ENCODE measurements at places on chromosomes 2 and 18.

GRCh38 chr2:55147041-55147440 is 85.1 kb downstream of the CLHC1 start:
- no peak for DNase-seq

DNA sequence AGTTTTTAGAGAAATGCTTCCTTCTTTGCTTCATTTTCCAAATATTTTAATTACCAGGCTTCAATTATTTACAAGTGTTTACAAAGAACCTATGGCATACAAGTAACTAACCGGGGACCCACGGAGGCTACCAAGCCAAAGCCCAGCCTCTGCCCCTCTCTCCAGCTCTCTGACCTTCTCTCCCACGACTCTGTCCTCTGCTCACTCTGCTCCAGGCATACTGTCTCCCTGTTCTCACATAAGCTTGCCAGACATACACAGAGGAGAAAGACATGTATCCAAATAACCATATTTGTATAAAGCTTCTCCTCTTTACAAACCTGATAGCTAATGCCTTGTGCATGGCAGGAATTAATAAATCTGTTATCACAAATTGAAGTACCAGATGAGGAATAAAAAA is 141.3 kb downstream of the ZNF521 start:
- DNase-seq: no peak

GRCh38 chr18:23967321-23968089 is 47.0 kb upstream of the TTC39C start:
- DNase-seq: no peak

DNA sequence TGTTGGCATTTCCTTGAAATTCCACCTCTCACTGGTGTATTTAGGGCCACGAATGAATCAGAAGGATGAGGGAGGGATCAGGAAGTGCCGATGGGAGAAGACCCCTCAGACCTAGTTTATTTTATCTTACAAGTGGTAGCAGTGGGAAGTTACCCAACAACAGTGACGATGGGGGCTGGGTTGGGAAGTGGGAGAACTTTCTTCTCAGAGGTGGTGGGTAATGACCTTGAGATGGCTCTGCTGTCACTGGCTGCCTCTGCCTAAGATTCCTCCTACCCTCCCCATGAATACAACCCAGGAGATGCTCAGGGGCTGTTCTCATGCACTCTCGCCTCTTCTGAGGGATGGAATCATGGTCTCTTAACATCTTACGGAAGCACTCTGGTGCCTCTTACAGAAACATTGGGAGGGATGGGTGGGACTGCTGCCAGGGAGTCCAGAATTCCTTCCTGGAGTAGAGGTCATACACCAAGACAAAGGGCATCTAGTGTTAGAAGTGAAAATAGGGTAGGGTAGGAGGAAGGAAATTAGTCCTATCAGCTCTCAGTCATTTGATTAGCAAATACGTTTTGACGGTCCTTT is 58.5 kb upstream of the TXNDC2 start:
- DNase-seq: peak; percentile 20

- no peak for DNase-seq
These were observed 6.9 kb downstream of the C2orf76 start for GRCh38 chr2:119359774-119360173.

- no peak for DNase-seq
These were observed 102.3 kb downstream of the RAPH1 start for GRCh38 chr2:203432811-203433210.

GRCh38 chr2:144198116-144198515 is 321.8 kb downstream of the ZEB2 start:
- DNase-seq: no peak

- no peak for DNase-seq
These were observed 371.3 kb downstream of the SLC4A3 start for GRCh38 chr2:219998714-219999227.

GRCh38 chr2:9885036-9885684 is 41.9 kb downstream of the TAF1B start:
- no peak for DNase-seq

DNA sequence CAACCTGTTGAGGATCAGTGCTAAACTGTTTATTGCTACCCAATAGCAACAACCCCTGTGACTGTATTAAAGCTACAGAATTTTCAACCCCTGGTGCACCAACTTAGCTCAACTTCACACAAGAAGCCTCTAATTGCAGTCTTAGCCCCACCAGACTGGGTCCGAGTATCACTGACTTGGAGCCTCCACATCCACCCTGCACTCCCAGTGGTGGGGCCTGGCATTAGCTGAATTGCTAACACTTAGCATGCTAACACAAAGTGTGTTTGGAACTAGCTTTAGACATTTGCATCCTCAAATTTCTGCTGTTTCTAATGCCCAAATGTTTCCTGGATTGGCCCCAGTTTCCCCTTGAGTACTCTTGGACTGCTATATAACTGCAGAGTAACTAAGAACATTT is 298.6 kb downstream of the AGPS start:
- peak; percentile 61 for DNase-seq

GRCh38 chr2:197946562-197946961 is 142.2 kb downstream of the PLCL1 start:
- DNase-seq: peak; percentile 61

GRCh38 chr2:222613715-222614331 is 42.1 kb downstream of the FARSB start:
- DNase-seq: peak; percentile 50

DNA sequence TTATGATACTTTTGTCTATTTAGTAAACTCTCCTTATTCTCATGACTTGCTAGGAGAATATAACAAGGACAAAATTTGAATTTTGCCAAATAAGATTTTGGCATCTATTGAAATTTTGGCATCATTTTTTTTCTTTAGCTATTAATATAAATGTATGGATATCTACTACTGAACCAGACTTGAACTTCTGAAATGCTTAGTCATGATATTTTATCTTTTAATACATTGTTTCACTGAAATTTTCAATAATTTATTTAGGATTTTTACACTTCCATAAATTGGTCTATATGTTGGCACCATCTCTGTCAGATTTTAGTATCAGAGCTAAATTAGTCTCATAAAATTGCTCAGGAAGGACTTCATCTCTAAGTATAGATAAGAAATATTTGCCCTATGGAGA is 149.8 kb downstream of the CYP26B1 start:
- DNase-seq: no peak

GRCh38 chr2:47072018-47072691 is 83.0 kb downstream of the STPG4 start:
- no peak for DNase-seq

DNA sequence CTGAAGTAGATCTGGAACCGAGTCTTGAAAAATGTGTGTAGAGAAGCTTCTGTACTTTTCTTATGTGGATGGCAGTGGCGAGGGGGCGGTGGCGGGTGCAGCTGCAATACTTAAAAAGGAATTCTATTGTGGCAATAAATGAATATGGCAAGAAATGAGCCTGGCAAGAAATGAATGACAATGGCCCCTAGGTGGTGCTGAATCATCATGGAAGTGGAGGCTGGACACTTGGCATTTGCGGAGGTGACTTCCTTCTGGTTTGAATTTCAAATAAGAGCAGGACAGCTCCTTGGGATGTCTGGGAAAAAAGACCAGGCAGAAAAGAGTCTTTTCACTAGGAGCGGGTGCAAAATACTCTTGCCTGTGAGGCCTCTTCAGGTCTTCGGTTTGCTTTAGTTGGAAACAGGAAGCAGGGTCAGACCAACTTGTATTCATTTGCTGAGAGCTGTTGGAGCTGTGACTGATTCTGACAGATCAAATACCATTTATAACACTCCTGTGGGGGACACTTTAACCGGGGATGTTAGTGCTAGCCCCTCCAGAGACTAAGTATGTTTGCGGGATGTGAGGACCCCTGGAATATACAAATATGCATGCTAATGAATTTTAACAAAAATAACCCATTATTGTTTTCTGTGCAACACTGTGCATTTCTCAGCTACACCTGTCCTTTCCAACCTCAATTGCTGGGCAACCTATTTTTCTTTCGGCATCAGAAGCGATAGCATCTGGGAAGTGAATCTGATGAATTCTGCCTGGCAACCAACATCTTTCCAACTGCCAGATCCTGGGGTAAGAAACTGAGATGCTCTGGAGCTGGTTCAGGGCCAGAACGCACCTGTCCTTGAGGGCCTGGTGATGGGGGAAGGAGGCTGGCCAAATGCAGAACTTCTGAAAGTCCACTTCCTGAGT is 35.4 kb downstream of the FASTKD2 start:
- DNase-seq: peak; percentile 87

DNA sequence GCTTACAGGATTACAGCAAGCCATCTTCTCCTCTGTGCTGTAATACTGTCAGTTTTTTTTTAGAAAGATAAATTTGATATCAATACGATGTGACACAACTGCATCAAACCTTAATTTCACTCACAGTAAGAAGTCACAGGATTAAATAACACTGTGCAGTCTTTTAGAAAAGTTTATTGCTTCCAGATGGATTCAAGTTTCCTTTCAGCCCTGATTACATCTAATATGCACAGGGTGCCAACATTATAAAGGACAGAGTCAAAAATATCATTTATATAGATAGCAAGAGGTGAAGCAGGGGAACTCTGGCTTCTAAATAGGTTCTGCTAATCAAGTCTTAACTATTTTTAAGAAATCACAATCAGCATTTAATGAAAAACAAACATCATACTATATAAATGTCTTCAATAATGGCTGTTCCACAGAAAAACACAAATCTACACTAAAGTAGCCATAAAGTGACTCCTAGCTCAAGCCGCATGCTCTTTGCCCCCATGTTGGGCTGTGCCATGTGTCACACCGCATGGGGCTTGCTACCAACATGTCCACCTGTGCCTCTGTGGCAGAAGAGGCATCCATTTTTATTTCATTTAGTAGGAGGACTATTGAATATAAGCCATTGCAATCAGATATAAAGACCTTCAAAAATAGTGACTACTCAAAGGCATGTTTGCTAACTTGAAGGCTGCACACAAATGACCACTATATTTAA is 35.0 kb downstream of the CERKL start:
- DNase-seq: no peak

DNA sequence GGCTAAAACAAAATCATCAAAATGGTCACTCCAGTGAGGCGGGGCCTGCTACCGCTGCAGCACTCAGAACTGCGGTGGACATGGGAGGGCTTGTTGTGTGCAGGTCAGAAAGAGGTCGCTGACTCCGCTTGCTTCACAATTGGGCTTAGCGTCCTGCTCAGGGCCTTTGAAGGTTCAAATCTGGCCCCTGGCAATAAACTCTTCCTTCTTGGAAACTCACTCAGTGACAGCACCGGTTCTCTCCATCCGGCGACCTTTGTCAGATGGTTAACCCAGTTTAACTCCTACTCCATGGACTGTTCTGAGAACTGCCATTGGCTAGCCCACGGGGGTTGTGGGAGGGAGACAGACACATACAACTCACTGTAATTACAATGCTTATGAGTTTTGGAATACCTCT is 29.0 kb upstream of the LAPTM4A start:
- DNase-seq: no peak

DNA sequence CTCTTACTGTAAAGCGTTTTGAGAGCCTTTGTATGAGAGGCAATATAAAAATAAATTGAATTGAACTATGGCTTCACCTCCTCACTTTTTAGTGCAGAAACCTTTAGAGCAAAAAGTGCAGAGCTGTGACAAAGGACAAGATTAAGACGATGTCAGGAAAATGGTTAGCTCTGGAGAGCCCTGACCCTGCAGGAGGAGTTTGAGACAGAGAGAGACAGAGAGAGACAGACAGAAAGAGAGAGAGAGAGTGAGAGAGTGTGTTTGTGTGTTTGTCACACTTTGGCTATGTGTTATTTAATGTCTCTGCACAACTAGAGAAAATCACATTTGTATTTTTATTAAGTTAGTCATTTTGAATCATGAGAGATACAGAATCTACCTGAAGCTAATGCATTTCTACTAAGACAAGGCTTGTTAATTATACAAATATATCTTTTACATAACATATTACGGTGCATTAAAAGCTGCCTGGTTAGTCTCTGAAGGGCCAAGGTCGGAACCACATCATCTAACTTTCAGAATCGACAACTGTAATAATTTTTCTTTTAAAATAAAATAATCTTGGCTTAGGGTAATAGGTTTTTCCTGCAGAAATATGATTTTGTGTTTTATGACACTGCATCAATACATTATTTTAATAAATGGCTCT is 423.5 kb upstream of the ZEB2 start:
- DNase-seq: no peak

GRCh38 chr2:25586726-25587144 is 86.6 kb downstream of the DTNB start:
- no peak for DNase-seq

DNA sequence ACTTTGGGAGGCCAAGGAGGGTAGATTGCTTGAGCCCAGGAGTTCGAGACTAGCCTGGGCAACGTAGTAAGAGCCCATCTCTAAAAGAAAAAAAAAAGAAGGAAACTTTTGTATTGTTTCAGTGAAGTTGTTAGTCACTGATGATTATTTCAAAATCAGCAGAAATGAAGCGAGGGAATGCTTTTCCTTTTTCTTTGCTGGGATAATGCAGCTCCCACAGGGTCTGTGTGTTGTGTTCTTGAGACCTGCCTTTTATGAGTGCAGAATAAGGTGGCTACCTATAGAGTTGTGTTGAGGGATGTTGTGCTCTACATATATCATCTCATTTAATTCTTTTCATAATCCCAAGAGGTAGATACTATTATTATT is 11.7 kb downstream of the TM4SF20 start:
- no peak for DNase-seq

- no peak for DNase-seq
These were observed 191.6 kb upstream of the SP5 start for GRCh38 chr2:170523506-170523905.

DNA sequence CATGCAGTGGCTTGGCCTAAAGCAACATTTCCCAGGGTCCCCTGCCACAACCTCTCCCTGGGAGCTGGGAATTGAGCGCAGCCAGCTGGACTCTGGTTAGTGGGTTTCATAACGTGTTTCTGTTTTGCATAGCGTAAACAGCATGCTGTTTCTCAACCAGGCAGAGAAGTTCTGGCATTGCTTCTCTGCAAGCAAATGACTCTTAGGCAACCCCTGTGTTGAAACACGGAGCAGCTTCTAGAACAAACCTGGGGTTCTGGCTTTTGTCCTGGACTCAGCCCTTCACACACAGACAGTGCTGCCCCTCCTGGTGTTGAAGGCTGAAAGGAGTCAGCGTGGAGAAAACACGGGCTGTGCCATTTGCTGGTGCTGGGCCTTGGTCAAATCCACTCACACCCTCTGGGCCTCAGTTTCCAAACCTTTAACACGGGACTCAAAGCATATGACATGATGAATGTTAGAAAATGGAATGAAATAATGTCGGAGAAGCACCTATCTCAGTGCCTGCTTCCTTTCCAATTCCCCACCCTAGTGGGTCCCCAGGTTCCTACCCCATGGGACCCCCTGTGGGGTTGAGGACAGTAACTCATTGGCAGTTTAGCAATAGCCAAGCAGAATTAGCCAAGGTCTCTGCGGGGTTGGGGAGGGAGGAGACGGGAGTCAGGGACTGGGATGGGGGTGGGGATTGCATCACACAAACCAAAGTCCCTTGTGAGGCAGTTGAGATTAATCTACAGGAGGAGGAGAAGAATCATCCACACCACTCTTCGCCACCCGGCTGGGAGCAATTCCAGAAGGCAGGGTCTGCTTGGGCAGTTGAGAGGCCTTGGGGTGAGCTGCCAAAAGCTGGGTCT is 30.2 kb upstream of the IL1R2 start:
- no peak for DNase-seq

DNA sequence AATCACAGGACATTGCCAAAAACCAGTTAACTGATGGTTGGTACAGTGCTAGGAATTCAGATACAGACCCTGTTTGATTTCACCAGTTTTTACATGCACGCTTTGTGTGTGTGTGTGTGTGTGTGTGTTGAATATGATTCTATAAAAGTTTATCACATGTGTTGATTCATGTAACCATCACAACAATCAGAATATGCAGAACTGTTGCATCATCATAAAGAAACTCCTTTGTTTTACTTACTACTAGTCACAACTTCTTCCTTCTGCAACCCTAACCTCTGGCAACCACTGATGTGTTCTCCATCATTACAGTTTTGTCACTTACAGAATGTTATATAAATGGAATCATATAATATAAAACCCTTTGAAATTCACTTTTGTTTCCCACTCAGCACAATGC is 144.8 kb upstream of the CYP26B1 start:
- DNase-seq: no peak
